CD4-positive, CD25-positive, alpha-beta regulatory T cell (primary cell): ENCODE measurements at places on chromosomes 7 and 10. TPM values are rescaled to one million over a fixed set of nuclear protein-coding genes. Genes with fewer than 3 reads are reported as not detected.
A peak's percentile ranks its signal among the peaks of the same experiment; 100 is the strongest.

GRCh38 chr10:44978570-44979280 is at the start of gene DEPP1:
DEPP1 (minus strand) TSS chr10:44978809; CDS start chr10:44978030, 779 bp downstream.
- H3K4me3 ChIP-seq = no peak within 1 kb of the TSS
- H3K27me3 ChIP-seq = no peaks in the 10 kb centered on the region
- no peaks in the 10 kb centered on the region for H3K36me3 ChIP-seq
- H3K4me1 ChIP-seq = peaks cover 10% of the 10 kb centered on the region
- no peak within 1 kb of the TSS for H3K27ac ChIP-seq
- DNase-seq = no peak

GRCh38 chr10:1206601-1207000 is 150.4 kb downstream of the WDR37 start:
- no peak overlapping the region for H3K27ac ChIP-seq
- no peaks in the 10 kb centered on the region for H3K27me3 ChIP-seq
- no peak overlapping the region for H3K4me3 ChIP-seq
- H3K36me3 ChIP-seq = no peaks in the 10 kb centered on the region
- H3K4me1 ChIP-seq = no peaks in the 10 kb centered on the region
- DNase-seq = no peak

GRCh38 chr7:99923200-99923599 is 3.9 kb upstream of the TRIM4 start:
- peaks cover 2% of the 10 kb centered on the region for H3K27me3 ChIP-seq
- no peak overlapping the region for H3K4me3 ChIP-seq
- no peak for DNase-seq
- peaks cover 4% of the 10 kb centered on the region for H3K36me3 ChIP-seq
- H3K4me1 ChIP-seq = peaks cover 20% of the 10 kb centered on the region

GRCh38 chr7:75045881-75046280 is 27.7 kb downstream of the RCC1L start:
- no peaks in the 10 kb centered on the region for H3K27me3 ChIP-seq
- DNase-seq = no peak
- H3K4me1 ChIP-seq = no peaks in the 10 kb centered on the region
- no peak overlapping the region for H3K27ac ChIP-seq

- DNase-seq = no peak
- H3K4me1 ChIP-seq = peaks cover 10% of the 10 kb centered on the region
- no peak overlapping the region for H3K4me3 ChIP-seq
- no peaks in the 10 kb centered on the region for H3K27me3 ChIP-seq
- H3K36me3 ChIP-seq = no peaks in the 10 kb centered on the region
- H3K27ac ChIP-seq = no peak overlapping the region
Measured at GRCh38 chr10:24518411-24518810, 205.3 kb downstream of the ARHGAP21 start.

OR2A1 gene
- polyA plus RNA-seq = 0.20 TPM

- H3K27ac ChIP-seq = no peak overlapping the region
- no peaks in the 10 kb centered on the region for H3K4me1 ChIP-seq
- no peaks in the 10 kb centered on the region for H3K27me3 ChIP-seq
- no peak overlapping the region for H3K4me3 ChIP-seq
- H3K36me3 ChIP-seq = no peaks in the 10 kb centered on the region
Measured at GRCh38 chr7:155811560-155811894, 736 bp downstream of the SHH start.

DNAJC2 gene
- polyA plus RNA-seq = 23.7 TPM

COX19 gene
- polyA plus RNA-seq = 30.4 TPM

- H3K27me3 ChIP-seq = no peaks in the 10 kb centered on the region
- no peaks in the 10 kb centered on the region for H3K4me1 ChIP-seq
- no peak overlapping the region for H3K4me3 ChIP-seq
- H3K27ac ChIP-seq = no peak overlapping the region
- DNase-seq = no peak
Measured at GRCh38 chr10:68095153-68095552, 14.1 kb upstream of the MYPN start.

GRCh38 chr7:49692516-49692915 is 80.9 kb upstream of the VWC2 start:
- no peak for DNase-seq
- H3K4me1 ChIP-seq = no peaks in the 10 kb centered on the region
- H3K27ac ChIP-seq = no peak overlapping the region
- no peaks in the 10 kb centered on the region for H3K36me3 ChIP-seq

CAMK1D gene
- 4.7 TPM for polyA plus RNA-seq

- no peak overlapping the region for H3K27ac ChIP-seq
- H3K4me1 ChIP-seq = peaks cover 12% of the 10 kb centered on the region
- no peaks in the 10 kb centered on the region for H3K27me3 ChIP-seq
- peak overlapping the region; percentile 95 for H3K4me3 ChIP-seq
Measured at GRCh38 chr7:39567294-39567693, 1.1 kb downstream of the YAE1 start.

RUFY2 gene
- 5.8 TPM for polyA plus RNA-seq

DNA sequence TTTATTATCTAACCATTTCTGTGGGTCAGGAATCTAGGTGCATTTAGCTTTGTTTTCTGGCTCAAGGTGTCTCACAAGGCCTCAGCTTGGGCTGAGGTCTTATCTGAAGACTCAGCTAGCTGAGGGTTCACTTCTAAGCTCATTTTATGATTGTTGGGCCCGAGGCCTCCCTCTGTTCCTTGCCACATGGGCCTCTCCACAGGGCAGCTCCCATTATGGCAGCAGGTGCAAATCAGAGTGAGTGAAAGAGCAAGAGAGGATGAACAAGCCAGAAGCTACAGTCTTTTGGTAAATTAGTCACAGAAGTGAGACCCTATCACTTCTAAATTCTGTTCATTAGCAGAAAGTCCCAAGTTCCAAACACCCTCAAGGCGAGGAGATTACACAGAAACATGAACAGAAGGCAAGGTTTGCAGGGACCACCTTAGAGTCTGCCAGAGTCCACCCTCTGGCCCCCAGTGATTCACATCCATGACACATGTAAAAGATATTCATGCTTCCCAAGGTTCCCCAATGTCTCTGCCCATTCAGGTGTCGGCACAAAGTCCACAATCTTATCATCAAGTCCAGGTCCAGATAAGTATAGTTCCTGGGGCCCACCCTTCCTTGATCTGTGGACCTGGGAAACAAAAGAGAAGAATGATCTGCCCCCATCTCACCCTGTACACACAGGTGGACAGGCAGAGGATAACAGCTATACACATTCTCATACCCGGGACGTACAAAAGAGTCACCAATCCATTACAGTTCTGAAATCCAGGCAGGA is 23.7 kb downstream of the FIGNL1 start:
- no peaks in the 10 kb centered on the region for H3K4me1 ChIP-seq
- H3K36me3 ChIP-seq = no peaks in the 10 kb centered on the region
- no peak overlapping the region for H3K4me3 ChIP-seq

CALCR gene
- not detected for polyA plus RNA-seq

CDHR1 gene
- not detected for polyA plus RNA-seq

DNA sequence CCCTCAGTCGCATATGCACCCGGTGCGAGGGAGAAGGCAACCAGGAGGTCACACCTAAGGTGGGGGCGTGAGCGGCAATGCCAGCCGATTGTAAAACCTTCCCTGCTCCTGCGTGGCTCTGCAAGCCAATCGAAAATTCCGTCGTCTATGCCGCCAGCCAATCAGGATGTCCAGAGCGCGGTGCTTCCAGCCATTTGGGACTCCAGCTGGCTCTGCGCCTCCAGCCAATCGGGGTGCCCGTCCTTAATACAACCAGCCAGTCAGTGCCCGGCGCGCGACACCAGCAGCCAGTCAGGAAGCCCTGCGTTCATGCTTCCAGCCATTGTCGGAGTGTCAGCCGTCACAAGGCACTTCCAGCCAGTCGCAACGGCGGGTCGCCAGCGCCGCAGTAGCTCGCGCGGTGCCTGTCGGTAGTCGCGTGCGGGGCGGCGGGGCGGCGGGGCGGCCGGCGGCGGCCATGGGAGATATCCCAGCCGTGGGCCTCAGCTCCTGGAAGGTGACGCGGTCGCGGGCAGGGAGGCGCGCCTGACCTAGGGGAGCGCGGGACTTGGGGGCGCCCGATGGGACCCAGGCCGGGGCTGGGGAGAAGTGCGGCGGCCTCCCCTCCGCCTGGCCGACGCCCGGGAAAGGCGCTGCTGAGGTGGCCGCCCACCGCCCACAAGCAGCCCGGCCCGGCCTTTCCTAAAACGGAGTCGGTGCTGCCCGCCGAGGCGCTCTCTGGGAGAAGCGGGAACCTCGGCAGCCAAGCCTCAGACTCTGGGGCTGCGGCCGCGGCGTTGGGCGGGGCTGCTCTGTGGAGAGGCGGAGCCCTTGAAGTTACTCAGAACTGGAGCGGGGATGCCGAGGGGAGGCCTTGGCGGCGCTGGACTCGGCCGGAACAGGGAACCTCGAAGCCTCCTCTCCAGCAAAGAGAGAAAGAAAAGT is at the start of gene AKR1E2:
Gene AKR1E2 (plus strand): TSS at position 340 of the 924 bp plus-strand sequence. CDS start 118 bp downstream, at position 458.
- peaks cover 34% of the 10 kb centered on the region for H3K27me3 ChIP-seq
- H3K27ac ChIP-seq = peak within 1 kb of the TSS; percentile 44
- peak; percentile 76 for DNase-seq
- H3K4me3 ChIP-seq = no peak within 1 kb of the TSS
- H3K36me3 ChIP-seq = no peaks in the 10 kb centered on the region

- H3K4me3 ChIP-seq = no peak overlapping the region
- no peaks in the 10 kb centered on the region for H3K36me3 ChIP-seq
- peaks cover 6% of the 10 kb centered on the region for H3K27me3 ChIP-seq
- H3K4me1 ChIP-seq = no peaks in the 10 kb centered on the region
- no peak overlapping the region for H3K27ac ChIP-seq
- no peak for DNase-seq
Measured at GRCh38 chr10:4673279-4674040, 152.5 kb upstream of the AKR1E2 start.

DNA sequence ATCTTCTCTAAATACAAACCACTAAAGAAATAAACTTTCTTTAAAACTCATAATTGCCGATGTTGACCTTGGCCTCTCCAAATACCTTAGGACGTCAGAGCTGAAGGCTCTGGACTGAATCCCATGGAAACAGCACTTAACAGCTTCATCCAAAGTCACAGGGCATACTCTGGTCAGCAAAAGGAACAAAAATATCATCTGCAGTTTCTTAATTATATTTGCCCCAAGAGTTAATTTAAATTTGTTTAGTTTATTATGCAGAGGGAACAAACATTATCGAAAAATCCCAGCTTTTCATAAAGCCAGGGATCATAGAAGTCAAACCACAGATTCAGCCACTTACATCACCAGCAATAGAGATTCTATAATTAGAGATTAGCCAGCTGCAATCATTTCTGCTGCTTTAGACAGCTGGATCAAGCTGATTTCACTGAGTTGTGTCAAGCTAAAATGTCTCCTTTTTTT is 20.5 kb upstream of the FAM13C start:
- no peaks in the 10 kb centered on the region for H3K4me1 ChIP-seq
- H3K4me3 ChIP-seq = no peak overlapping the region
- no peaks in the 10 kb centered on the region for H3K36me3 ChIP-seq
- H3K27me3 ChIP-seq = peaks cover 2% of the 10 kb centered on the region
- no peak for DNase-seq
- no peak overlapping the region for H3K27ac ChIP-seq

- H3K36me3 ChIP-seq = no peaks in the 10 kb centered on the region
- peaks cover 6% of the 10 kb centered on the region for H3K27me3 ChIP-seq
- no peak for DNase-seq
- H3K4me3 ChIP-seq = no peak within 1 kb of the TSS
- no peak within 1 kb of the TSS for H3K27ac ChIP-seq
Measured at GRCh38 chr10:43076876-43077420, at the start of gene RET. RET (plus strand) TSS chr10:43077069; CDS start chr10:43077259, 190 bp downstream.
